ENCODE measurements at places on chromosomes 2 and 18.

DNA sequence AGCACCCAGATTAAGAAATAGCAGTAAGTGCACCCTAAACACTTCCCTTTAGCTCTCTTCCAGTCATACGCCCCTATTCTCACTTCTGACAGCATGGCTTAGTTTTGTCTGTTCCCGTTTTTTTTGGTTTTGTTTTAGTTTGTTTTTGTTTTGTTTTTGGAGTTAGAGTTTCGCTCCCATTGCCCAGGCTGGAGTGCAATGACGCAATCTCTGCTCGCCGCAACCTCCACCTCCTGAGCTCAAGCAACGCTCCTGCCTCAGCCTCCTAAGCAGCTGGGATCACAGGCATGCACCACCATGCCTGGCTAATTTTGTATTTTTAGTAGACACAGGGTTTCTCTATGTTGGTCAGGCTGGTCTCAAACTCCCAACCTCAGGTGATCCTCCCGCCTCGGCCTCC is 2067.7 kb downstream of the SUCLG1 start:
- DNase-seq: no peak

DNA sequence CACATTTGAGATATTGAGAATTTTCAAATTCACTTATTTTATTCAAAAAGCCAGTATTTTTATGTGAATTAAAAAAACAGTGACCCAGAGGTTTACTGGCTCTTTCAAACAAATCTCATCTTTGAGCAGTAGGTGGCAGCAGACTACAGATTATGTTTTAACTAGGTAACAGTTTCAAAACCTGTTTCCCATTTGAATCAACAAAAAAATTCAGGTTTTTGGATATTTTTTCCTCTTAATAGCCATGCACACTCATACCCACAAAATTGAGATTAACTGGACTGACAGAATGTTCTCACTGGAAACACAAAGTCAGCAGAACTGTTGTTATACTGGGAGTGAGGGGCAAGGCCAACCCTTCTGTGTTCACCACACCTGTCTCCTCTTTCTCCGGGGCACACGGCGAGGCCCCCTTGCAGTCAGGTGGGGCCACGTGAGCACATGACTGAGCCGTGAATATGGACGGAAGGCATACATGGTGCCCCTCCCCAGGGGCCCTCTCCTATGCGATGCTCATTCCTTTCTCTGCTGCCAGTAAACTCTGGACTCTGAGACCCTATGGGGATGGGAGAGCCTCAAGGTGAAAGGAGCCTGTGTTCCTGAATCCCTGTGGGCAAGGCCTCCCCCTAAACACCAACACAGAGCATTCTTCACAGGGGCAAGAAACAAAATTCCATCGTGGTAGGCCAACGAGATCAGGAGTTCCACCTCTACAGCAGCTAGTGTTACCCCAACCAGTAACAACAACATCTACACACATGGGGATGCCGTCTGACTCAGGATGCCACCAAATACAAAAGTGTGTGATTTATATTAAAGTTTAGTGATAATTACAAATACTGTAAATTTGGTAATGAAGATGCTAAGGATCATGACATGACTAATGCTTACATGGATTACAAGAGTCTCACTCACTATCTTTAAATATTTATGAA is 80.4 kb downstream of the LPIN2 start:
- peak; percentile 45 for DNase-seq

DNA sequence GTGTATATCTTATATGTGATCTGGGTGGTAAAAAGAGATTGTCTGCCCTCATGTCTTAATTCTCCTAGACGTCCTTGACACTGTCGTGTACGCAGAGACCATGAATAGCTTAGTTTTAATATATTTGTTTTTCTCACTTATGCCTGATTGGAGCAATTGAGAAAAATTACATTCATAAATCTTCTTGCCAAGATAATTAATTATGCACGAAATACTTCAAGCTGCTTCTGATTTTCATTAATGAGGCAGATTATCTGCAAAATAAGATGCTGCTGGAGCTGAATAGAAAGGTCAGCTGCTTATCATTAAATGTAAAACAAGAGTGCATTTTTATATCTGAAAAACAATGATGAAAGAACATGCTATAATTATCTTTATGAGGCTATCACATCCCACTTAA is 95.9 kb downstream of the CCDC141 start:
- no peak for DNase-seq

- DNase-seq: no peak
Observed at GRCh38 chr2:123532126-123532525, 493.0 kb upstream of the CNTNAP5 start.

DNA sequence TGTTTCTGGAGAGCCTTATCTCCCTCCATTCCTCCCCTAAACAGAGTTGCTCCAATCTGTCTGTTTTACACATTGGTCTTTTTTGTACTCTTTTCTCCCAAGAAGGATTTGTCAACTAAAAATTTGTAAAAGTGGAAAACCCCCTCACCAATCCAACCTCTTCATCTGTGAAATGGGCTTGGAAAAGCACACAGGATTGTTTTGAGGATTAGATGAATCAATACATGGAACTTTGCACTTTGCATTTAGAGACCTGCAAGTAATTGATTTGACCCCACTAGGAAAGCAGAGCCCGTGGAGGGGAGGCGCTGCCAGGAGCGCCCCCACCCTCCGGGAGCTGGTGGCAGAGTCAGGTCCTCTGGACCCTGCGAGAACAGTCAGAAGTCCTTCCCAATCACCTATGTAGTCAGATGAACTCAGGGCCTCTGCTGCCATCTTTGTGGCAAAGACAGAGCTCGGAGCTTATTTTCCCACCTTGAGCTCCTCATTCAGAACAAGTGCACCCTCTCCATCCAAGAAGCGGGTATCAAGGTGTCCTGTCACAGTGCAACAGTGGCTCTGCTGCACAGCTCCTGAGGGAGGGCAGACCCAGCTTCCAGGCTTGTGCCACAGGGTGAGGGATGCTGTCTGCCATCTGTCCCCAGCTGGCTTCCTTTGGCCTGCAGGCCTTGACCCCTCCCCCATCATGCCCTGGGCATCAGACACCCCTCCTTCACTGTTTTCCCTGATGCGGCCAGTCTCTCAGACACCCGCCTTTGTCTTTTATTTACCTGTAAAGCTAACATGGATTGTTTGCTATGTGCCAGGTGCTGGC is 1.7 kb upstream of the TMEM185B start:
- DNase-seq: no peak

Measured in putamen (tissue), 1 donor.